ENCODE measurements at places on chromosomes 13 and 19.

GRCh38 chr13:111177081-111177711 is 62.1 kb downstream of the ARHGEF7 start:
- no peak for DNase-seq

DNA sequence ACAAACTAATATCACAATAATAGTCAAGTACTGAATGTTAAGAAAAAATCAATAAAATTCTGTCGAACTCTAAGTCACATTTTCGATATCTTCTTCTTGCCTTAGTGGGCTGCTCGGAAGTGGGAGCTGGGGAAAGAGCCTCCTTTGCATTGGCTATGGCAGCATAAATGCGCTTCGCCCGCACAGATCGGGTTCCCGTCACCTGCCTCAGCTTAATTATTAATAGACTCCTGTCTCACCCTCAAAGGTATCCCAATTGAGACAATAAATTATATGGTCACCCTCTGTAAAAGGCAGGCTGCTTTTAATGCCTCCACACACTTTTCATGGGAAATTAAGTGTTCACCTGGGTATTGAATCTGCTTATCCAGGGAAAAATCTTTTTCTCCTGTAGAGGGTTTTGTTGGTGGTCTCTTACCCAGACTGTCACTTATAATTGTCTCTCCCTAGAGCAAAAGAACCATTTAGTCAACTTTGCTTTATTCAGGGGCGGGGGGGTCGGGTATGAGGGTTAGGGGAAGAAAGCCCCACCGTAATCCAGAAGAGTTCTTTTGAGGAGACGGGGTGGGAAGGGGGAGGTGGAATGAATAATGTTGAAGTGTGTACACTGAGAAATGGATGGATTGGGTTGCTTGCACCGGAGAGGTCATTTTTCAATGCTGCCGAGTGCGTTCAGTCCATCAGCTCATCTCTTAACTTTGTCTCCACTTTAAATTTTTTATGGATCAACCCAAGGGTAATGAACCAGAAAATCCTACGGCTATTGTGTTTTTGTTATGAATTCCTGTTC is 682.6 kb upstream of the SGCG start:
- DNase-seq, result no peak

- DNase-seq, result no peak
Measured at GRCh38 chr19:1806184-1807029, 5.7 kb downstream of the ATP8B3 start.

GRCh38 chr13:113041896-113042295 is 63.7 kb upstream of the F7 start:
- no peak for DNase-seq

DNA sequence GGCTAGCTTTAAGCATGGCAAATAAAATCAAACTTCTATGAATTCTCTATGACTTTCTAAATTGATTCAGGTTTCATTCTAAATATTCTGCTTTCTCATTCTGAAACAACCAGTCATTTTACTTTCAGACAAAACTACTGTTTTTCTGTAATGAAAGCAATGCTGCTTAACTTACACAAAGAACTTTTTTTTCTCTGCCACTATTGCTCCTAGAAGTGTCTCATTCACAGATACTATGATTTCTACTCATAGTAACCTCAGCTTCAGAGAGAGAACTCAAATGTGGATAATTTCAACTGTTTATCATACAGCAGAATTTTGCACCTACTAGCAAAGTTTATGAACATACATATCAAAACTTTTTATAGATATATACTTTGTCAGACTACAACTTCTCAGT is 724.6 kb downstream of the SLITRK5 start:
- DNase-seq, result no peak

- DNase-seq, result no peak
Measured at GRCh38 chr13:35690581-35691207, 214.2 kb upstream of the MAB21L1 start.

GRCh38 chr19:16347706-16348105 is 23.1 kb downstream of the KLF2 start:
- no peak for DNase-seq

- DNase-seq, result no peak
Measured at GRCh38 chr19:29171525-29171924, 41.4 kb downstream of the UQCRFS1 start.

- DNase-seq, result no peak
Measured at GRCh38 chr19:6103217-6103644, 7.1 kb downstream of the RFX2 start.

DNA sequence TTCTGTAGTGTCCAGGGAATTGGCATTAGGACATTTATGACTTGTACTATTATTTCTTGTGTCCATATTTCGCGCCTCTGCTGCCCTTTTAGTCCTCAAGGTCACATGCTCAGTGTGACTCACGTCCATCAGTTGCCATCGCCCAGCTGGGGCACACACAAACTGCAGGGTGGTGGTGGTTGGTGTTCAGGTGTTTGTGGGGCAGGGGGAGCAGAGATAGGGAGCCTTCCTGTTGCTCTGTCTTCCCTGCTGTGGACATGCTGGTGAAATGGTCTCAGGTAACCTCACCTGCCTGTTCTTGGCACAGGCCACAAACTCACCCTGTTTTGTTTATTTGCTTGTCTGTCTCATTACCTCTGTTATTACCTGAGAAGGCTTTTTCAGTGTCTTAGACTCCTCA is 22.4 kb downstream of the PRR12 start:
- no peak for DNase-seq

GRCh38 chr19:49142866-49143335 is 12.3 kb downstream of the HRC start:
- no peak for DNase-seq

- no peak for DNase-seq
Measured at GRCh38 chr13:45879666-45880065, 28.1 kb upstream of the SIAH3 start.

GRCh38 chr19:30208436-30209060 is 163.6 kb upstream of the ZNF536 start:
- no peak for DNase-seq

DNA sequence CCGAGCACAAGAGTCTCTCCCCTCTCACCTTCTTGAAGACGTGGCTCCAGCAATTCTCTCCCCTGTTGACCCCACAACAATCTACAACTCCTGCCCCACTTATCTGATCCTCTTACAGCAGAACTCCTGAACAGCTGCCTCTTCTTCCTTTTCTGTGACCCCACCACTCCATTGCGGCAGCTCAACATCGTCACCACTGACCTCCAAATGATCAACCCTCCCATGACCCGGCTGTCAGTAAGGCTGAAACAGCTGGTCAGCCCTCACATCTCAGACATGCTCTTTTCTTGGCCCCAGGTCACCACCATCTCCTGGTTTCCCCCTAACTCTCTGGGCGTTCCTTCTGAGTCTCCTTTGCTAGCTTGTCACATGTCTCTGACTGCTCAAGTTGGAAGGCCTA is 1.8 kb downstream of the EXOSC5 start:
- no peak for DNase-seq
